ENCODE measurements at places on chromosomes 2 and 18. TPM values are rescaled to one million over a fixed set of nuclear protein-coding genes. Genes with fewer than 3 reads are reported as not detected.

Gene ACP1
- total RNA-seq, result 102 TPM

Gene MALL
- total RNA-seq, result 1.3 TPM

Gene CABYR
- 26.6 TPM for total RNA-seq

Gene FAP
- 1.3 TPM for total RNA-seq

Gene ASPRV1
- total RNA-seq, result 8.8 TPM

Gene EMILIN2
- 0.94 TPM for total RNA-seq

Gene LYPD6
- 17.5 TPM for total RNA-seq

Gene ANO7
- 0.63 TPM for total RNA-seq

Gene ARHGAP28
- total RNA-seq, result 17.5 TPM

Gene ALPG
- not detected for total RNA-seq

Gene GRHL1
- 5.9 TPM for total RNA-seq

Gene UGT1A4
- not detected for total RNA-seq

Gene REG3A
- not detected for total RNA-seq

Gene GATA6
- not detected for total RNA-seq

Gene GPR75
- total RNA-seq, result 27.2 TPM

Gene GYPC
- 8.5 TPM for total RNA-seq

Gene TUBA3E
- total RNA-seq, result not detected

Gene ORC2
- total RNA-seq, result 28.2 TPM

Gene EGR4
- not detected for total RNA-seq

Gene FOXI3
- 0.63 TPM for total RNA-seq

Gene SATB2
- 826 TPM for total RNA-seq

Gene NEURL3
- not detected for total RNA-seq

Gene GPBAR1
- total RNA-seq, result not detected

Gene HOXD12
- total RNA-seq, result not detected

Gene CCDC102B
- total RNA-seq, result 20.0 TPM

Gene STRADB
- 74.2 TPM for total RNA-seq

Gene SCG2
- 50.7 TPM for total RNA-seq

Gene ABCB11
- 1.6 TPM for total RNA-seq

Gene ITPRID2
- total RNA-seq, result 47.6 TPM

Gene GPR35
- total RNA-seq, result 2.5 TPM

Gene MEX3C
- 102 TPM for total RNA-seq

Gene DES
- not detected for total RNA-seq

Gene THSD7B
- 31.3 TPM for total RNA-seq

Gene SCN9A
- 144 TPM for total RNA-seq

Gene EVX2
- total RNA-seq, result not detected

Gene SLC4A5
- total RNA-seq, result 13.8 TPM

Gene ACVR1
- total RNA-seq, result 34.4 TPM

Gene NEU4
- 0.63 TPM for total RNA-seq

Gene TDRD15
- not detected for total RNA-seq

Gene PSMA8
- not detected for total RNA-seq

Data from parietal lobe (tissue), 2 donors.